Mesothelial cell of epicardium (in vitro differentiated cells): ENCODE measurements at places on chromosomes 4 and X.

- DNase-seq: no peak
These were observed at the start of gene NDP for GRCh38 chrX:43973249-43974099. TSS of gene NDP (minus strand) at chrX:43973390. CDS start at chrX:43958645, 14,745 bp downstream.

DNA sequence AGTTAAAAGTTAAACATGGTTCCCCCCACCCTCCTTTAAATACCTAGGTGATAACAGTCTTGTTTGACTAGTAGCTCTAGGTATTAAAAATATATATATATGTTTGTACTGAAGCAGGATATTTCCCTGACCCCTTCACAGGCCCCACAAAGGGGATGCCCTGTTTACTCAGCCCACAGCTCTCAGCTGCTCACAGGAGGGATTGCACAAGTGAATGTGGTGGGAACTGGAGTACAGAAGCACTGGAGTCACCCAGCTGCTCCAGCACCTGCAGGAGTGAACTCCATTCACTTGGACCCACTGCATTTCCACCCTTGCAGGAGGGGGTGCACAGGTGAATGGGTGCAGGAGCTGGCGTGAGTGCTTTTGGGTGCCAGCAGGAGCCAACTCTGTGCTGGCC lies 99.3 kb upstream of the TLR3 start:
- no peak for DNase-seq

- no peak for DNase-seq
These were observed 33.0 kb upstream of the RAPGEF2 start for GRCh38 chr4:159069922-159070321.

- DNase-seq: no peak
These were observed 1554.0 kb upstream of the ADGRL3 start for GRCh38 chr4:59646082-59646481.

- DNase-seq: no peak
These were observed 419.8 kb downstream of the GALNTL6 start for GRCh38 chr4:172232966-172233365.

- no peak for DNase-seq
These were observed 70.5 kb downstream of the RPS3A start for GRCh38 chr4:151169900-151170299.

GRCh38 chr4:144820728-144821085 lies 174.8 kb downstream of the HHIP start:
- no peak for DNase-seq

DNA sequence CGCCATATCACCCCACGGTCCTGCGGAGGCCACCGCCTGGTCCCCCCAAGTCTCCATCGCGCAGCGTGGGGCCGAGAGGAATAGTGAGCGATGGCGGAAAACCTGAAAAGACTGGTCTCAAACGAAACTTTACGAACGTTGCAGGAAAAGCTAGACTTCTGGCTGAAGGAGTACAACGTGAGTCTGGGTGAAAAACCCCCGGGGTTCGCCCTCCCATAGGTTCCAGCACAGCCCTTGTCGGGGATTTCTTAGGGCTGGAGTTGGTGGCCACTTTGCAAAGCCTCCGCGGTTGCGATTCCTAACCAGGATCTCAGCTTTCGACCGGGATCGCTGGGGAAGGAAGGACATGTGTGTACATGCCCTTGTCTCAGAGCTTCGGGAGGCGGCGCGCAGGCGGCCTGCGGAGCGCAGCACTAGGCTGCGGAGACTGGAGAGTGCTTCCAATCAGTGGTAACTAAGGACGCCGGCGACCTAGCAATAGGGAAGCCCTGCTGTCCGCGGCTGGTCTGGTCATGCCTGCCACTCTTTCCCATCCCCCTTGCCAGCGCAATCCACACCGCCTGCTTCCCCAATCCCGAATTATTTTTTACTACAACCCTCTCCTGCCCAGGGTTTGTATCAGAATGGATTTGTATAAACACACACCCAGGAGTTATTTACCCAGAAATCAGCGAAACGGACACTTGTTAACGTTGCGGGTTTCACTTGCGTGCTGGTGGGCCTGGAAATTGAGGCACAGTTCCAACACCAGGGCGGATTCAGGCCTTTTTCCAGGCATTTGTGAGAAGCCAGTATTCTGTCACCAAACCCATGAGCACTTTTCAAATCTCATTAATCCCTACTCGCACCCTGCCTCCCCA lies 741 bp downstream of the SPATA18 start:
- peak; percentile 56 for DNase-seq

- no peak for DNase-seq
These were observed 25.0 kb upstream of the HMGB3 start for GRCh38 chrX:150958177-150958576.

DNA sequence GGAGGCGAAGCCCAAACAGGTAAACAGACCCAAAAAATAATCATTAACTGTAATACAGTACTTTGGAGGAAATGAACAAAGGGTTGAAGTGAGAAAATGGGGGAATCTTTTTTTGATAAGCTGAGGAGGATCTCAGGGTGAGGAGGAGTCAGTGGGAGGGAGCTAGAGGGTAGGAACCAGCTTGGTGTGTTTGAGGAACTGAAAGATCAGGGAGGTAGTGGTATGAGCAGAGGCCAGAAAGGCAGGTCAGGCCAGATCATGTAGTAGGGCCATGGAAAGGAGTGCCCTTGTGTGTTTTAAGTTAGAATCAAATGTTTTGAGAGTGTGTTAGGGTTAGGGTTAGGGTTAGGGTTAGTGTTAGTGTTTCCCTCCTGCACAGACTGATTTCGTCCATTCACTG lies 48.8 kb downstream of the PPP2R2C start:
- no peak for DNase-seq

GRCh38 chr4:152892974-152893373 lies 43.1 kb upstream of the FHDC1 start:
- DNase-seq: no peak

GRCh38 chrX:103488332-103488731 lies 31.0 kb downstream of the RAB40A start:
- no peak for DNase-seq

GRCh38 chr4:3515646-3516045 lies 16.6 kb downstream of the LRPAP1 start:
- DNase-seq: no peak

- no peak for DNase-seq
These were observed 59.3 kb upstream of the MAGED1 start for GRCh38 chrX:51834076-51834475.

DNA sequence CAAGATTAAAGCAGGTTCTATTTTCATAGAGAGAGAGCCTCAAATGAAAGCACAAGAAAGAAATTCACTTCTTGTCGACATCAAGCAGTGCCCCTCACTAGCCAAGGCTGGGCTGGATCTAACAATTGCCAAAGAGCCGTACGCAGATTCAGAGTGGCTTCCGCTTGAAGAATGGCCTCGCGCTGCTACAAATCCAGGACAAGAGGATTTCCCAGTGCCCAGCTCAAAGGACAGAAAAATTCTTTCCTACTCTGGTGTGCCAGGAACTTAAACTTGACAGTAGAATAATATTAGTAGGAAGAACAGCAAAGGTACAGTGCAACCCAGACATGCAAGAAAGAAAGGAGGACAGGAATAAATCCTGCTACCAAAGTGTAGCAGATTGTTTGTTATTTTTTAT lies 56.5 kb upstream of the PPARGC1A start:
- no peak for DNase-seq

GRCh38 chr4:42570221-42570620 lies 86.7 kb downstream of the ATP8A1 start:
- no peak for DNase-seq

DNA sequence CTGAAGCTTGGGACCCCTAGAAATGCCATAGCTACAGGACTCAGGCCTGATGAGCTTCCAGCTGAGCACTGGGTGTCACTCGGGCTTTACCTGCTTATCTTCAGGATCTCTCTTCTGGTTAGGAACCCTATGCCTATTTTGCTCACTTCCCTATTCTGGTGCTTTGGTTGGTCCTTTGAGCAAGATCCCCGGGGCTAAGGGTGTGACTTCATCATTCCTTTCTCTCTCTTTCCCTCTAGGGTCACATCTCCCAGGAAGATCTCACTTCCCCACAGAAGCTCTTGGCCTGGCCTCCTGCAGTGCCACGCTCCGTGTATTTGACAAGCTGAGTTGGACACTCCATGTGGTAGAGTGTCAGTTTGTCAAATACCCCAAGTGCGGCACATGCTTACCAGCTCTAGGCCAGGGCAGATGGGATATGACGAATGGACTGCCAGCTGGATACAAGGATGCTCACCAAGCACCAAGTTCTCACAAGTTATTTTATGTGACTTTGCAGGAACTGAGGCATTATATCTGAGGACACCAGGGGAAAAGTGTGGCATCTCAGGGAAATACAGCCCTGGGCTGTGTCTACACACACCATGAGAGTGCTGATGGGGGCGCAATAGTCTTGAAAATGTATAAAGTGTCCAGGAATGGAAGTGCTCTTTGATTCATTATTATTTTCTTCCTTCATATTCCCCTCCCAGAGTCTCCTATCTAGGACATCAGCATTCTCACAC lies 21.1 kb downstream of the VSIG4 start:
- no peak for DNase-seq

GRCh38 chr4:17286752-17287460 lies 225.0 kb downstream of the QDPR start:
- DNase-seq: no peak

GRCh38 chr4:181007751-181008150 lies 1235.5 kb upstream of the TENM3 start:
- no peak for DNase-seq

GRCh38 chr4:119025420-119025819 lies 110.2 kb upstream of the MYOZ2 start:
- DNase-seq: no peak

DNA sequence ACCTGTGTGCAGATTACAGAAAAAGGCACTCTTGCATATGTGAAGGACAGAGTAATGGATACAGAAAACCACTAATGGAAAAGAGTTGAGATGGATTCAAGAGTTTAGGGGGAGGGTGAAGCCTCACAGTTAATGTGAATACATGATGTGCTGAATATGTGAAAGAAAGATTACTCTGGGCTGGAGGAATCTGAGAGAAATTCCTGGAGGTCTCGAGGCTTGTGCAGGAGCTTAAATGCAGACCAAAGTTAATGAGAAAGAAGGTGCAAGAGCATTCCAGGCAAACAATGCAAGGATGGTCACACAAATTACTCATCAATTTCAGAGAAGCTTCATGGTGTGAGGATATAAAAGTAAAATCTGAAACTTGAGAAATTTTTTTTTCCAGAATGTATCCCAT lies 768.8 kb downstream of the STPG2 start:
- DNase-seq: no peak

- no peak for DNase-seq
These were observed 1.5 kb downstream of the SLC10A4 start for GRCh38 chr4:48484494-48485168.

DNA sequence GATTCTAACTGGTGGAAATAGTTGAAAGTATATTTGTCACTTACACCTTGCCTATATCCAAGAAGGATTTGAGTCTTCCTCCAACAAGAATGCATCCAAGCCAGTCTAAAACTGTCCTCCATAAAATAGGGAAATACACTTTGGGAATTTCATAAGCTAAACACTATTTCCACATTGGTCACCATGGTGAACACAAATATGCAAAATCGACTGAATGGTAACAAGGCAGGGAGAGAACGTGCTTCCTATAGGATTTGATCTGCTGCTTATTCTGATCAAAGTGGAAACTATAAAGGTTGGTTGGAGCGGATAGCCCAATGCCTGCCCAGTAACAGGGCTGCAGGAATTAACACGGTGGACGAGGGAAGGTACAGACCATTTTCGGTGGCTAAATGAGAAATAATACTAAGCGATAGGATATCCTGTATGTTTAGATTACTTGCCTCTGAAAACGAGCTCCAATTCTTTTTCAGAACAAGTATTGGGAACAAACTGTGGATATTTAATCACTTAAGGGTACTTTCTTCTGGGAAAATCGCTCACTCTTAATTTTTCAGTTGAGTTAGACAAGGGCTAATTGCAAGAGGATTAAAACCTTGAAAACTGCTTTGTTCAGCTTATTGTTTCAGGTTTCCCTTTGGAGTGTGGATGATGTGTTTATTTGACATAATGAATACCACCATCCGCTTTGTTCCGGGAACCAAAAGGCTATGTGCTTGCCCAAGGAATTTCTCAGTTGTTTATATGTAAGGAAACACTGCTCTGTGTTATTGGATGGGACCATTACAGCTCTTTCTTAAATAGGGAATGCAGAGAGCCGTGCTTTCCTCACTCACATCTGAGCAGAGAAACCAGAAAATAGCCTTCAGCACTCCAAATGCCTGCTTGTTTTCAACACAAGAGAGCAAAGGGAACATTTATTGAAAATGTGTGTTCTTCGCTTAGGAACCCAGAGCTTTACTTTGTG lies 194.4 kb downstream of the CBR4 start:
- DNase-seq: no peak

DNA sequence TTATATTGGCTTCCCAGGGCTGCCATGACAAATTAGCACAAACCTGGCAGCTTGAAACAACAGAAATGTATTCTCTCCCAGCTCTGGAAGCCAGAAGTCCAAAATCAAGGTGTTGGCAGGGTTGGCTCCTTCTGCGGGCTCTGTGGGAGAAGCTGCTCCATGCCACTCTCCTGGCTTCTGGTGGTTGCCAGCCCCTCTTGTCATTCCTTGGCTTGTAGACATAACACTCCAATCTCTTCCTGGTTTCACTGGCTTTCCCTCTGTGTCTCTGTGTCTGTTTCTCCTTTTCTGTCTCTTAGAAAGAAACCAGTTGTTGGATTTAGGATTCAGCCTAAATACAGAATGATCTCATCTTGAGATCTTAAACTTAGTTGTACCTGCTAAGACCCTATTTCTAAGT lies 85.5 kb downstream of the USP46 start:
- DNase-seq: no peak

DNA sequence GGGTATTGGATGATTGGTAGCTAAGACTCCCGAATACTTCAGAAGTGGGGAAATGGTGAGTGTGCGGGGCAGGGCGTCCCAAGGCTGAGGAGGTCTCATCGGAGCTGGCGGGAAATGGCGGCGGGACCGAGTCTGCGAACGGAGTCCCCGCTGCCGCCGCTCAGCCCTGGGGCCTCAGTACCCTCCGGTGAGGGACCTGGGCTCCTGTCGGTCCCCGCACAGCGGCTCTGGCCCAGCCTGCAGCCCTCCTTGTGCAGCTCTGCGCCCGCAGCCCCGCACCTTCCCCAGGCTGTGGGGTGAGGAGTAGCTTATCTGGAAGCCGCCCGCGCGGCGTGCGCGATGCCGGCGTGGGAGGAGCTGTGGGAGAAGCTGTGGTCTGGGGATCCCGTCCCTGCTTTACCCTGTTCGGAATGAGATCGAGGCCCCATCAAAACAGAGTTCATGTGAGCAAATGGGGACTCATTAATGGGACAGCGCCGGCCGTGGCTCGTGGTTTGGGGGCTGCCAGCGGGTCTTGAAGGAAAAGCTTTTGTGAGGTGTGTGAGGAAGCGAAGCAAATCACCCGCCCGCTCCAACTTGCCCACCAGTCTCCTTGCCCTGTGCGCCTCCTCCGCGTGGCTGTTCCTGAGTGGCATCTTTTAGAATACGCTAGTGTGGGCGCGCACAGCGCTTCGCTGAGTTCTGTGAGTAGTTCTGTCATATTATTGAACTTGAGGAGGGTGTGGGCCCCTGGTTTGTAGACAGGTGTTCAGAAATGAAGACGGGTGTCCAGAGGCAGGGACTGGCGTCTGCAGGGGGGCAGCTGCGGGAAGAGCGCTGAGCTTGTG lies 531 bp downstream of the ZNF141 start:
- DNase-seq: no peak
